ENCODE measurements at places on chromosomes 3 and 15. TPM values are rescaled to one million over a fixed set of nuclear protein-coding genes. Genes with fewer than 3 reads are reported as not detected.

The POLQ gene
- 3.8 TPM for total RNA-seq

The TGM4 gene
- not detected for total RNA-seq

The ST3GAL6 gene
- total RNA-seq: 38.2 TPM

The RAB5A gene
- 72.7 TPM for total RNA-seq

The TGM5 gene
- not detected for total RNA-seq

The BNC1 gene
- total RNA-seq: 0.12 TPM

The CPN2 gene
- 0.12 TPM for total RNA-seq

The ARGFX gene
- total RNA-seq: not detected

The COL6A5 gene
- 0.06 TPM for total RNA-seq

The IQCH gene
- total RNA-seq: 4.8 TPM

The ACP3 gene
- total RNA-seq: 79.9 TPM

The MUC4 gene
- 0.47 TPM for total RNA-seq

The GP9 gene
- total RNA-seq: 3.8 TPM

The AKAP13 gene
- total RNA-seq: 155 TPM

The RYR3 gene
- total RNA-seq: 10.8 TPM
